Activated effector memory CD4-positive, alpha-beta T cell treated with Interleukin-2 at 50 U/mL for 16 hours (primary cell): ENCODE measurements at places on chromosomes 4 and X.

- DNase-seq: no peak
These were observed 4.0 kb downstream of the DUSP9 start for GRCh38 chrX:153650959-153651358.

- no peak for DNase-seq
These were observed 22.1 kb downstream of the UBE2K start for GRCh38 chr4:39719804-39720580.

GRCh38 chrX:40092808-40093435, 4.8 kb downstream of the BCOR start:
- DNase-seq: no peak

- DNase-seq: no peak
These were observed 13.1 kb downstream of the ATP2B3 start for GRCh38 chrX:153530411-153531129.

DNA sequence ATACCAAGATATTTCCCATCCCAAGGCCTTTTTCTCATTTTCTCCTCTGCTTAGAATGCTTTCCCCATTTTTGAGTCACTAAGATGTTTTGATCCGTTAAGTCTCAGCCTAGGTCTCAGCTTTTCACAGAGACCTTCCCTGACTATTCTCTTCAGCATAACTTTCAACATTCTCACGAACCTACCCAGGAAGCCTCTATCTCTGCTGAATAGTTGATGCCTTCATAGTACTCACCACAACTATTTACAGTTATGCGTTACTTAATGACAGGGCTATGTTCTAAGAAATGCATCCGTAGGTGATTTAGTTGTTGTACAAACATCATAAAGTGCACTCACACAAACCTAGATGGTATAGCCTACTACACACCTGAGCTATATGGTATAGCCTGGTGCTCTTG, 64.5 kb downstream of the ARL9 start:
- DNase-seq: no peak

DNA sequence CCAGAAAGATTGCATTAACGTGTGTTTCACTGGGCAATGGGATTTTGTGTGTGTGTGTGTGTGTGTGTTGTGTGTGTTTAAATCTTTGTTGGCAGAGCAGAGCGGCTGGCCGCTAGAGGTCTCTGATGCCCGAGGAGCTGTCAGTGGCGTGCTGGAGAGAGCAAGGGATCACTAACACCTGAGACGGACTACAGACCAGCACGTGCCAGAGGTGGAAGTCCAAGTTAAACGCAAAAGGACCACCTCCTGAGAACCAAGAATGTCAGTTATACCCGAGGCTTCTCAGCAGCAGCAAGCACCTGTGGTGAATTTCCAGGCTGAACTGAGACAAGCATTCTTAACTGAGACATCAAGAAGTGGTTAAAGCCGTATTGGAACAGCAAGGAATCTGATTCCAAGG, 9.0 kb upstream of the SLC25A14 start:
- peak; percentile 12 for DNase-seq

DNA sequence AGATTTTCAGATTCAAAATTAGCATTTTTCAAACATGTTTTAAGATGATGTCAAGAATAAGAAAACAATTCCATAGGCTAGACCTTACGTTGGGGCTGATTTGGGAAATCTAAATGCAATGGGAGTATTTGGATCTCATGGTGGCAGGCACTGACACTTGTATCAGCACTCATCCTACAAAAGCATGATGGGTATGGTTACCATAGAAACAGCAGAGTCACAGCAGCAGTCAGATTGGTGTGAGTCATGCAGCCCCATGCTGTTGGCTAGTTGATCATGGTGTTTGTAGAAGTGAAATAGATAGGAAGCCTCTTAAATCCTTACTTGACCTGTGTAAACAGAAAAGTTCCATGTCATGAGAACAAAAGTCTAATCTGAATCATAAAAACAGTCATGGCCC, 1637.3 kb upstream of the PABPC4L start:
- DNase-seq: no peak

DNA sequence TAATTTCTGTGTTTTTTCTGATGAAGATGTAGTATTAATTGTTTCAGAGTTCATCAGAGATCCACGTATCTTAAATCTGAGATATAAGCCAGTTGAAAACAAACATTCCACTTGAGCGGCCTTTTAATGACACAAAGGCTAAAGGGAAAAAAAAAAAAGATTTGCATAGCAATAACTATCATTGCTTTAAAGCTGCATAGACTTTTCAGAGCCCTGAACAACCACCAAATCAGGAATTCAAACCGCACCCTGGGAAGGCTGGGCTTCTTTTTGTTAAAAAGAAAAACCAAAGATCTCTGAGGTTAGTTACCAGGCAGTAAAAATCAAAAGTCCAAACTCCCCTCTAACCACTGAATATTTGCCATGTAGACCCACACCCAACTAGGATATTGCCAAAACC, 206.0 kb downstream of the HHIP start:
- DNase-seq: no peak

- DNase-seq: no peak
These were observed 167.1 kb upstream of the PACRGL start for GRCh38 chr4:20532871-20533870.

- DNase-seq: no peak
These were observed 20.2 kb downstream of the TMEM31 start for GRCh38 chrX:103730796-103731493.

GRCh38 chr4:11470438-11471045, 41.8 kb upstream of the HS3ST1 start:
- no peak for DNase-seq

DNA sequence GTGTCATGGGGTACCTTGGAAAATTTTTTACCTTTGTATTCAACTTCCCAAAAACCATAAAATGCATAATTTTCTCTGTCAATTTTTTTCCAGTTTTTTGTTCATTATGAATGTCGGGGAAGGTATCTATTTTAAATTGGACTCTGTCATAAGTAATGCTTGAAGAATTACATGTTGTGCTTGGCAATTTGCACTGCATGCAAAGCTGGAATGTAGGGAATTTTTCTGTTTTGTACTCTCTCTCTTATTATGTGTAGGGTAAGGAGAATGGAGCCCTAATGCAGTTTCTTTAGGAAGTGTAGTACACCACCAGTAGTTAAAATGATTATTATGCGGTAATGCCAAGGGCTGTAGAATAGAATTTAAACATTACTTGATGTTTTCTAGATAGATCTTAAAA, 137.7 kb upstream of the LIMCH1 start:
- no peak for DNase-seq

DNA sequence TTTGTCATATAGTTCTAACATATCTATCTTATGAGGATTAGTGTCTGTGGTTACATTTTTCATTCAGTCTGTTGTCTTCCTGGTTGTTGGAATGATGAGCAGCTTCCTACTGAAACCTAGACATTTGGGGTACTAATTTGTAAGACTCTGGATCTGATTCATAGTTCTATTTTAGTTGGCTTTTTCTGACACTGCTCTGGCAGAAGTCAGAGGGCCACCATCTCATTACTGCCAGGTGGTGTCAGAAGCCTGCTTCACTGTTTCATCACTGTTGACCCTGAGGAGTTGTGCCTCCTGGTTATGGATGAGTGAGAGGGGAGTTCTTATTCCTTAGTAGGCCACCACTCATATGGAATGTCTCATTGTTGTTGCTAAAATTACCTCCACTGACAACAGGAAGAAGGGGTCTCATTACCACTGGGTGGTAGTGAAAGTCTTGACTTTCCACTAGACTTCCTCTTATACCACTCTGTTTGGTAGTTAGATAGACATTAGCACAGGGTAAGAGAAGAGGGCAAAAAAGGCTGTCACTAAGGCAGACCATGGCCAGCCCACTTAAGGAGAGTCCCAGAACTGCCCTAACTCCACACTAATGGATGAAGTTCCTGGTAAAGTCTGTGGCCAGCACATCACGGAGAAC, 395.2 kb downstream of the SPOCK3 start:
- DNase-seq: no peak

GRCh38 chr4:148270630-148271029, 171.6 kb downstream of the NR3C2 start:
- DNase-seq: no peak

GRCh38 chr4:6342530-6343293, 73.1 kb downstream of the WFS1 start:
- no peak for DNase-seq

- DNase-seq: no peak
These were observed 35.4 kb upstream of the SORCS2 start for GRCh38 chr4:7156761-7157488.

DNA sequence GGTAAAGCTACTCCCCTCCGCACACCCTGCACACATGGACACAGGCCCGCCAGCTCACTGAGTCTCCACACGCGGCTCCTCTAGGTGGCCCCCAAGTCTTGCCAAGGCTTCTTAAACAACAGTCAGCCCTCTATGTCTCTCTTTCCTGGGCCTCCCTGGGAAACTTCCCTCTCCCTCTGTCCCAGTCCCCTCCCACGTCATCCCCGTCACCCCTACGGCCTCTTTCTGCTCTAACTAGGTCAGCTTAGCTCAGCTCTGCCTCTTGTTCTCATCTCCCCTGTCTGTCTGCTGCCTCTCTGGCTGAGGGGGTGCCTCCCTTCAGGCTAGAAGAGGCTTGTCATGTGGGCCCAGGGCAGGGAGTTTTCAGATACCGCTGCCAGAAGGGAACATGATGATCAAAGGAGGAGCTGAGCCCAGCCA, 38.8 kb downstream of the SEPTIN6 start:
- DNase-seq: no peak

GRCh38 chr4:176545872-176546271, 226.1 kb downstream of the SPCS3 start:
- no peak for DNase-seq

DNA sequence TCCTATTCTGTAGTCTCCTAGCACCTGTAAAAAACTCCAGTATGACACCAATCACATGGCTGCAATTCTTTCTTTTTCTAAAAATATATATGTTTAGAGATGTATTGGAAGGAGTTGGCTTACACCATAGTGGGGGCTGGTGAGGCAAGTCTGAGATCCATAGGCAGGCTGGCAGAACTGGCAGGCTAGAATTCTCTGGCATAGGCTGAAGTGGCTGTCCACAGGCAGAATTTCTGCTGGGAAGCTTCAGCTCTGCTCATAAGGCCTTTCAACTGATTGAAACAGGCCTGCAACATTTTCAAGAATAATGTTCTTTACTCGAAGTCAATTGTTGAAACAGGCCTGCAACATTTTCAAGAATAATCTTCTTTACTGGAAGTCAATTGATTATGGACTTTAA, 37.0 kb downstream of the FGF2 start:
- no peak for DNase-seq

DNA sequence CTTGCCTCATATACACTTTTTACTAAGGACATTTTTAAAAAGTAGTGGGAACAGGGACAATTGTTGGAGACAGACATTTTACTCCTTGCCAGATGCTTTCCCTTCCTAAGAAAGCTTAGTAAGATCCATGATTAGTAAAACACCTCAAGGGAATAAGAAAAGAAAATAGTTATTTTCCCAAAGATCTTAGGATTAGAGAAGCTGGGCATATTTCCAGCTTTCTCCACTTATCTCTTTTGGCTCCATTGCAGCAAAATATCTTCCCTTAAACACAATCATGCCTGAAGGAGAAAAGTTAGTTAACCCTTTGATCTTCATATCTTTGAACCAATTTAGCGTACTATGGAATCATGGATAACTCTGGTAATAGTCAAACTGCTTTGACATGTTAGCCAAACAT, 257.9 kb downstream of the PCDH18 start:
- DNase-seq: no peak

GRCh38 chr4:100428051-100428450, 89.8 kb downstream of the EMCN start:
- DNase-seq: no peak

DNA sequence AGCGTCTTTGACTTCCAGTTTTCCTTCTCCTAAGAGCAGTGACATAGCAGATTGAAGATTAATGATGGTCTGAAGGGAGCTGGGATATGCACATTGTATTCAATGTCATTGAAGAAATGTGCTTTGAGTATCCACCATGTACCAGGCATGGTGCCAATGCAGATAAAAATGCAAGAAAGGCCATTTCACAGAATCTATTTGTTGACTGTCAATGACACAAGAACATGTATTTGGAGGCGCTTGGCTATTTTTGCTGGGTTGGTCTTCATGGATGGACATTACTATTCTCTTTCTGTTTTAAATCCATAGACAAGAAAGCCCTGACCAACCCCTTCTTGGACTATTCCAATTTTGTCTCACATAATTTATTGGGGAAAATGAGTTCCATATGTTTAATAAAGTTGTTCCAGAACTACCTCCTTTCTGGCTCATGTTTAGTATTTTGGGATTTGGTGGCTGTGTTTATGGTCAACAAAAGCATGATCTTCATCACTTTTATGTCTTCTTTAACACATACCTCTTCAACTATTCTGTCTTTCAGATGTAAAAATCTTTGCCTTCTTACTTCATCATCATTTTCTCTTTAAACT, 174.5 kb downstream of the CPE start:
- DNase-seq: no peak

- DNase-seq: peak; percentile 61
These were observed 10.1 kb downstream of the DLG3 start for GRCh38 chrX:70454441-70455365.

DNA sequence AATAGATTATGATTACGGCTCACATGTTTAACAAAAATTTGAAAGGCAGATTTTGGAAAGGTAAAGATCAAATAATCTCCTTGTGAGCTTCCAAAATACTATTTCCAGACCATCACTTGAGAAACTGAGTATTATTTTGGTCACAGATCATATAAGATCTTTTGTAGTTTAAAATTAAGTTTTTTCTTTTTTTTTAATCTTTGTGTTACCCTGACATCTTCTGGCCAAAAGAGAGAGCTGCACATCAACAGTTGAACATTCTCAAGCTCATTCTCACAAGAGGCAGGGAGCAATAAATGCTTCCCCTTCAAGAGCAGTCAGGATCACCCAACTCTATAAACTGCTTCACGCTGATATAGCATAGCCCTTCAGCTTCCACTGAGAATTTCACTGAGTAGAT, 15.9 kb downstream of the TMEM192 start:
- DNase-seq: no peak

- DNase-seq: no peak
These were observed 8.8 kb downstream of the BCOR start for GRCh38 chrX:40088803-40089540.

- DNase-seq: peak; percentile 27
These were observed 136.4 kb downstream of the ZNF674 start for GRCh38 chrX:46408553-46409407.

- DNase-seq: no peak
These were observed 15.0 kb upstream of the OTUD4 start for GRCh38 chr4:145195167-145195952.

- DNase-seq: no peak
These were observed 577.2 kb upstream of the HTR2C start for GRCh38 chrX:114006664-114007063.

GRCh38 chrX:38273453-38273852, 52.8 kb upstream of the SRPX start:
- DNase-seq: no peak

DNA sequence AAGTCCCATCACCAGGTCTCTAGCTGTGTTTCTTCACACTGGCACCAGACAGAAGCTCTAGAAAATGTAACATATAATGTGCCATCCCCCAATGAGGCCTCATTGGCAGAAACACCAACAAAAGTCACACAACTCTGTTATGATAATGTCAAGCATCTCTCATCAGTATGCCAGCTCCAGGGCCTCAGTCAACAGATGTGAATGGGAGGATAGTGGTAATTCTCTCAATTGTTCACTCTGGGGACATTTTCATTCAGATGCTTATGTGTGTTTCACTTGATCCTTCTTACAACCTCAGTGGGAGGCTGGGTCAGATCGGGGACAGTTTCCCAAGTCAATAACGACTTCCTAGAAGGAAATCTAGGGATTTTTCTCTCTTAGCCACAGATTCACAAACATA, 57.5 kb upstream of the SCOC start:
- no peak for DNase-seq
